NCI-H2227 treated with DMSO at 0.1 percent for 48 hours (cell line): ENCODE measurements at places on chromosomes 1 and 21.
A peak's percentile ranks its signal among the peaks of the same experiment; 100 is the strongest.

GRCh38 chr1:99749504-99750347 is 16.7 kb downstream of the FRRS1 start:
- no peak for DNase-seq

GRCh38 chr1:72432645-72433267 is 150.4 kb upstream of the NEGR1 start:
- no peak for DNase-seq

- DNase-seq = no peak
These were observed 8.0 kb upstream of the RLF start for GRCh38 chr1:40153073-40153770.

DNA sequence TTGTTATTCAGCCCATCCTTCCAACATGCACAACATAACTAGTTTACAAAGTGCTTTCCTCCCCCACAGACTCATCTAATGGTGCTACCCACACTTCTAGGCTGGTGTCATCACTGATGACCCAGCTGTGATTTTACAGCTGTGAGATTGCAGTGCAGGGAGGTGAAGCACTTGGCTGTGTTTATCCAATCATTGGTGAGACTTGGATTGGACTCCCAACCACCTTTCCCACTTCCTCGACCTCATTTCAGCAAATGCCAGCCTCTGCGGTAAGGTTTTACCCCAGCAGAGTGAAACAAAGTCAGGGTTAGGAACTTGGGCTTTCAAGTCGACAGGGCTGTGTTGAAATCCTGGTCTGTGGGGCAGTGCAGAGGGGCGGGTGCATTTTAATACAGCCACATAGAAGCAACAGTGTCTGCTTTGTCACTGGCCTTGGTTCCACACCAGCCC is 22.1 kb downstream of the ECHDC2 start:
- DNase-seq = no peak

GRCh38 chr1:227776331-227776771 is 39.1 kb upstream of the PRSS38 start:
- no peak for DNase-seq

- DNase-seq = peak; percentile 83
These were observed 103.4 kb upstream of the VAMP3 start for GRCh38 chr1:7667625-7668218.

DNA sequence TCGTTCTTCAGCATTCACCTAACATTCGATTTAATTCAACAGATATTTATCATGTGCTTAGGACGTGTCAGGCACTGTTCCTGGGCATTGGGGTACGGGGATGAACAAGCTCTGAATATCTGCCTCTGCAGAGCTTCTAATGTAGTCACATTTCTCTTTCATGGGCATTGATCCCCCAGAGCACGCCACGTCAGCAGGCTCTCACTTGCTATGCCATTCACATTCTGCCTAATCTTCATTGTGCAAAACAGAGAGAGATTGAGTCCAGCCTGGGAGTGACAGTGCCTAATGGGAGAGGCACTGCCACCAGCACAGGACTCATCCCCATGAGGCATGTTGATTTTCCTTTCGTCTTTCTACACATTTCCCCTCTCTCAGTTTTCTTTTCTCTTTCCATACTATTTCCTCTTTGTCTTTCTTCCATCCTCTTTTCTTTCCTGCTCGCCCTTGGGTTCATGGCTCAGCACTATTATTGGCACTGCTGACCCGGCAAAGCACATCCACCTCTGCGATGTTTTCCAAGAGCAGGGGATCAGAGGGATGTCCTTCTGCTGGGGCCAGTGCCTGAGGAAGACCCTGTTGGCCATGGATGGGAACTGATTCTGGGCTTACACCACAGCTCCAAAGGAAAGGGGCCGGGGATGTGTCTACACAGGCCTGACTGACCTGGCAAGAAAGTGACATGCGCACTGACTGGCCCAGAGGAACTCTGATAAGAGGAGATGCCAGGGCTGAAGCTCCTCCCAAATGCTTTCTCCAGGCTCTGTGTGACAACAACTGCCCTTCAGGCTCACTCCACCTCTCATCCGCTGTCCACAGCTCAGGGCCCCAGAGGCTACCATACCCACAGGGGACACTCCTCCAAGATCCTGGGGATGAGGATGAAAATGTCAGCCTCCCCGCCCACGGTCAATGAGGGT is 195.9 kb downstream of the TOMM20 start:
- DNase-seq = no peak

DNA sequence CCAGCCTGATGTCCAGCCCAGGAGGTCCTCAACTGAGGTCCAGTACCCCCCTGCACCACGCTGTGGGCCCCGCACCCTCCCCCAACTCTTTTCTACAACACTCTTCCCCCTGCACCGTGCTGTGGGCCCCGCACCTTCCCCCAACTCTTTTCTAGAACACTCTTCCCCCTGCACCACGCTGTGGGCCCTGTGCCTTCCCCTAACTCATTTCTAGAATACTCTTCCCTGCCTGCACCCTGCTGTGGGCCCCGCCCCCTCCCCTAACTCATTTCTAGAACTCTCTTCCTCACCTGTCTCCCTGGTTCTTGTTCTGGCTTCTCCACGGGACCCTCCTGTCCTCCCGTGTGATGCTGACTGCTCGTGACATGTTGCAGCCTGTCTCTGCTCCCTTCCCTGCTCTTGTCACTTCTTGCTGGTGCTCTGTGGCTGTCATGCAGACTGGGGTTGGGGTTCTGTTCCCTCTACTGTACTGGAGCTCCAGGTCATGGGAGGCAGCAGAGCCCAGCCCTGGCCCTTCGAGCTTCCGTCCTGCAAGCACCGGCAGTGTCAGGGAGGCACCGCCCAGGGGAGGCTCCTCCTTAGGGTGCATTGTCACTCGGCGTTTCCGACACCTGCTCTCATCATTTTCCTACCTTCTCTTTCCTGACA is 160.1 kb upstream of the COL6A1 start:
- DNase-seq = no peak

GRCh38 chr1:227009937-227010336 is 69.8 kb downstream of the COQ8A start:
- no peak for DNase-seq

- no peak for DNase-seq
These were observed 18.4 kb upstream of the CD101 start for GRCh38 chr1:116983112-116983511.

- DNase-seq = no peak
These were observed 12.3 kb downstream of the LDLRAP1 start for GRCh38 chr1:25555753-25556092.

- no peak for DNase-seq
These were observed 13.5 kb downstream of the ATP2B4 start for GRCh38 chr1:203640117-203640516.

- peak; percentile 46 for DNase-seq
These were observed 252.4 kb downstream of the FGGY start for GRCh38 chr1:59549066-59549837.

- DNase-seq = no peak
These were observed 115.7 kb downstream of the GRIK3 start for GRCh38 chr1:36918604-36919003.

- peak; percentile 3 for DNase-seq
These were observed 50.8 kb downstream of the CAPN9 start for GRCh38 chr1:230797942-230798365.

GRCh38 chr1:80113168-80114038 is 1106.9 kb upstream of the ADGRL4 start:
- DNase-seq = no peak

DNA sequence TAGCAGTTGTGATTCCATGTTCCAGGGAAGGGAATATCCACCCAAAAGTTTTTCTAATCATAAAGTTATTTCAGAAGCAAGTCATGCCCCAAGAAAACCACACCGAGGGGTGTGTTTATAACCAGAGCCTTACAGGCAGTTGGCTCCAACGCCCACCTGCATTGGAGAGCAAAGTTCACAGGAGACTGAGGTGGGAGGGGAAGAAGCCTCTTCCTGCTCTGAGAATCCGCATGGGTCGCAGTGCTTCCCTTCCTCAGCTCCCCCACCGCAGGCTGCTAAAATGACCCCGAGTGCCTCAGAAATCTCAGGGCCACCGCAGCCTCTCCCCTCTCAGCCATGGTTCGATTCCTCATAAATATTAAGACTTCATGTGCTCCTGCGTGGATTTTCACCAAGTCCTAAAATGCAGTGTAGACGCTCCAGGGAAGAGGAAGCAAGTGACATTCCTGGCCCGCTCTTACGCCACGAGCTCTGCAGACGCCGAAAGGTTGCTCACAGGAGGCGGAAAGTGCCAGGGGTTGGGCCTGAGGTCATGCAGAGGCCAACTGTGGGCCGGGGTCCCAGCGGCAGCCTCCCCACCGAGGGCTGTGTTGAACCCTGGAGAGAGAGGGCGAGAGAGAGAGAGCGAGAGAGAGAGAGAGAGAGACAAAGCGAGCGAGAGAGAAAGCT is 13.4 kb upstream of the SPSB1 start:
- no peak for DNase-seq

DNA sequence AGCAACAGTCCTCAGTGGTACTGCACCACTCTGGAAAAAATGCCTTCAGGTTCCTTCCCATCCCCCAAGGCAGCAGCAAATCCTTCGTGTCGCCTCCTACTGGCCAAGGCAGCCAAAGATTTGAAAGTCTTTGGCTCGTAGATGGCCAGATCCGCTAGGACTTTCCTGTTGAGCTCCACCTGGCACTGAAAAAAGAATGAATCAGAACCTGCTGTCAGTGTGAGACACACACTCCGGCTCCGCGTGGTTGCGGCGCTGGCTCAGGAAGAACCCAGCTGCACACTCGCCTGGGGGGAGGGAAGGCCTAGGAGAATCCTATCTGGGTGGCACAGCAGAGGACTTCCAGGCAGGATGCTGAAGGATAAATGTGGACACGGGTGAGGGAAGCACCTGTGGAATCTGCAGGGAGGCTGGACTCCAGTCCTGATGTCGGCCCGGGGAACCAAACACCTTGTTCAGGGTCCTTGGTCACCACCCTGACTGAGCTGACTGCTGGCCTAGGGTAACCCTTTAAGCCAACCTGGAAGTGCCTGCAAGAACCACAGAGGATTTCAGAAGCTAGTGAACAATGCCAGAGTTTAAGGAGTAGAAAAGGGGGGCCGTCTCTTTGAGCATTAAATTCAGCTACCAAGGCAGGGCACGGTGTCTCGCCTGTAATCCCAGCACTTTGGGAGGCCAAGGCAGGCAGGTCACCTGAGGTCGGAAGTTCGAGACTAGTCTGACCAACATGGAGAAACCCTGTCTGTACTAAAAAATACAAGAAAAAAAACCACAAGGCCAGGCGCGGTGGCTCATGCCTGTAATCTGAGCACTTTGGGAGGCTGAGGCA is 3.2 kb upstream of the CCNL2 start:
- DNase-seq = peak; percentile 13

GRCh38 chr1:176325664-176326063 is 118.6 kb upstream of the COP1 start:
- no peak for DNase-seq

GRCh38 chr1:219472596-219472995 is 140.3 kb downstream of the ZC3H11B start:
- DNase-seq = no peak

DNA sequence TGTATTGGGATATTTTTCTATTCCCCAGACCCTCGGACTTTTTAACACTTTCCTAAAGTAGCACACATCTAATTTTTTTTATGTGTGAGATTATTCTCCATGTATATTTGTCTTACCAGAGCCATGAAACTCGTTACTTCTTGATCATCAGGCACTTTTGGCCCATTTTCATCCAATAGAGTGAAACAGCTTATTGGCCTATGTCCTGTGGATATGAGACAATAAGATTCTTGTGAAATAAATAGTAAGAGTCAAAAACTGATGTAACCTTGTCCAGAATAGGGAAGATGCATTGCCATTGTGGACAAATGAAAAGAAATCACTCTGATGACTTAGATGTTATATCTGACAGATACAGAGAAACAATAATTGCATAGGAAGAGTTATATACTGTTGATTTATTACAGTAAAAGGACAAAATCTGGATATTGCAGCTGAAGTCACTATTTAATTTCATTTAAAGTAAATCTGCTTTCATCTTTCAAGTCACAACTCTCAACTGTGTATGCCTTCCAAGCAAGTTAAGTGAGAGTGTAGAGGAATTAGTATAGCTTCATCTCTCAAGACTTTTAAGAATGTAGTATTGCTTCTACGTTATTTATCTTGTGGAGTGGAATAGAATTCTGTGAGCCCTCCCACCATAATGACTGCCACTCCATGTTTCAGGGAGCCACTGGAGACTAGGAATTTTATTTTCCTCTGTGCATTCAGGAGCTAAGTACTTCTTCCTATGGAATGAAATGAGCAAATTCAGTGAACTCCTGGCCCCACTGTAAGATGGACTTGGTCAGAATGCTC is 86.9 kb downstream of the ADAMTS1 start:
- no peak for DNase-seq

GRCh38 chr1:63794354-63794753 is 20.5 kb downstream of the ROR1 start:
- DNase-seq = no peak

DNA sequence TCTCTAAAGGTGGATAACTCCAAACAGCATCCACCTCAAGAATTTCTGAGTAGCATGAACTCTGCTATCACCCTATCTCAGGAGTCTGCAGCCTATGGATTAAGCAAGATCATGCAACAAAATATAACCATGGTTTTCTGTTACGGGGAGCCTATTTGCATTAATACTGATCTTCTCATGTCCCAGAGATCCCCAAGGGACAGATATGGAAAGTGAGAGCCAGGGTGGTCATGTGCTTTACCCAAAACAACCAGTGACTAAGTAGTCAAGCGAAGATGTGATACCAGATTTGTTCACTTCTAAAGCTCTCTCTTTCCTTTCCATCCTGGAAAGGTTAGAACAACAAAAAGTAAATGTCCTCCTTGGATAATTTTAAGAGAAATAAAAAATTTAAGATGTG is 125.1 kb downstream of the PRRX1 start:
- no peak for DNase-seq

DNA sequence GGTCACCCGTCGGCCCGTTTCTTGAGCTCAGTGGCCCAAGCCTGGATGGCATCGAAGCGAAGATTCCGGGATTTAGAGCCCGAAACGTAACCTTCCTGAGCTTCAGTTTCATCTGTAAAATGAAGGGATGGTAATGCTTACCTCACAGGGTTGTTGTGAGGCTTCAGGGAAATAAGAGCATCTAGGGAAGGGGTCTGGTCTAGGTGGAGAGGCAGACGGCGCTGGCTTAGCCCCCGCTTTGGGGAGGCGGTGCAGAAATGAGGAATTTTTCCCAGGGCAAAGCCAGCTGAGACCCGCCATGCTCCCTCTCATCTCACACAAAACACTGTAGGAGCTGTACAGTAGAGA is 717 bp upstream of the MYCL start:
- no peak for DNase-seq

DNA sequence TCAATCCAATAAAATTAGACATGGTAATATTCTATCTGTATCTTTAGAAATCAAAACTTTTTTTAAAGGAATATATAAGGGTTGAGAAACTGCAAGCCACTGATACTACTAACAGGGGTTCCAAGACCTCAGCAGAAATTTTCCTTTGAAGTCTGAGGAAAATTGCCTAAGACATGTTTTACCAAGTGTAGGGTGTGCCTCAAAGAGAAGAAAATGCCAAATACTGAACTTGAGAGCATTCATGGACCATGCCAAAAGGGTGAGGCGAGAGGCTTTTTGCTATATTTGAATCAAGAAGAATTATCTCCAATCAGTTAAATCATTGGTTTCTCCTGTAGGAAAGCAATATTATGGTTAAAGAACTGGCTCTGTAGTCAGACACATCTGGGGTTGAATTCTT is 207.9 kb upstream of the B3GALT2 start:
- no peak for DNase-seq
